ENCODE measurements at places on chromosomes 7 and 10.

DNA sequence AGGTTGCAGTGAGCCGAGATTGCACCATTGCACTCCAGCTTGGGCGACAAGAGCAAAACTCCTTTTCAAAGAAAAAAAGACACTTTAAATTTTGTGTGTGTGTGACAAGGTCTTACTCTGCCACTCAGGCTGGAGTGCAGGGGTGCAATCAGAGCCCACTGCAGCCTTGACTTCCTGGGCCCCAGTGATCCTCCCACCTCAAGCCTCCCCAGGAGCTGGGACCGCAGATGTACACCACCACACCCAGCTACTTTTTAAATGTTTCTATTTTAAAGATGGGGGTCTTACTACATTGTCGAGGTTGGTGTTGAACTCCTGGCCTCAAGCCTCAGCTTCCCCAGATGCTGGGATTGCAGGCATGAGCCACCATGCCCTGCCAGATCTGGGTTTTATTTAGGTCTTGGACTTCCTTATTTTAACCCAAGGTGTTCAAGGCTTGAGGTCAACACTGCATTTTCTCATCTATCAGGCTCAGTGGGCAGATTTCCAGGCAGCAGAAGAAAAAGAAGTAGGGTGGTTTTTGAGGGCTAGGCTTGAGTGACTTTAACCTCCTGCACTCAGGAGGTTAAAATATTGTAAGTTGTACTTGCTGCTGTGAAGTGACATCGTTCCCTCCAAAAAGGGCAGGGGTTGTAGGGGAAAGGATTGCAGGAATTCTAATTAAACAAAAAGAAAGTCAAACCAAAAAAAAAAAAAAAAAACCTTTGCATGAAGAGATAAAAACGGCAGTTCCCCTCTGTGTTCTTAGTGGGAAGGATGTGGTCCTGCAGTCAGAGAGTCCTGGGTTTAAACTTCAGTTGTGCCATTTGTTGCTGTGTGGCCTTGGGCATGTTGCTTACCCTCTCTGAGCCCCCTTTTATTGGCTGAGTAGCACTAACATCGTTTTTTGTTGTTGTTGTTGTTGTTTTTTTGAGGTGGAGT, 71.5 kb downstream of the CARD11 start:
- DNase-seq: no peak

DNA sequence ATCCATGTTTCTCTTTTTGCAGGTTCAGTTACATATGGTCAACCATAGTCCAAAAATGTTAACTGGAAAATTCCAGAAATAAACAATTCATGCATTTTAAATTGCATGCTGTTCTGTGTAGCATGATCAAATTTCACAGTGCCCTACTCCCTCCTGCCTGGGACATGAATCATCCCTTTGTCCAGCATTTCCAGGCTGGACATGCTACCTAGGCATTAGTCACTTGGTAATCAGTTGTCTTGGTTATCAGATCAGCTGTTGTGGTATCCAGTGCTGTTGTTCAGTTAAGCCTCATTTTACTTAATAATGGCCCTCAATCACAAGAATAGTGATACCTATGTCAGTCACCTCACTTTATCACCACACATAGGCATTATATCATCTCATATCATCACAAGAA, 7.3 kb upstream of the PNLIP start:
- DNase-seq: no peak

GRCh38 chr7:143518521-143518920, 40.8 kb downstream of the TAS2R41 start:
- DNase-seq: no peak

DNA sequence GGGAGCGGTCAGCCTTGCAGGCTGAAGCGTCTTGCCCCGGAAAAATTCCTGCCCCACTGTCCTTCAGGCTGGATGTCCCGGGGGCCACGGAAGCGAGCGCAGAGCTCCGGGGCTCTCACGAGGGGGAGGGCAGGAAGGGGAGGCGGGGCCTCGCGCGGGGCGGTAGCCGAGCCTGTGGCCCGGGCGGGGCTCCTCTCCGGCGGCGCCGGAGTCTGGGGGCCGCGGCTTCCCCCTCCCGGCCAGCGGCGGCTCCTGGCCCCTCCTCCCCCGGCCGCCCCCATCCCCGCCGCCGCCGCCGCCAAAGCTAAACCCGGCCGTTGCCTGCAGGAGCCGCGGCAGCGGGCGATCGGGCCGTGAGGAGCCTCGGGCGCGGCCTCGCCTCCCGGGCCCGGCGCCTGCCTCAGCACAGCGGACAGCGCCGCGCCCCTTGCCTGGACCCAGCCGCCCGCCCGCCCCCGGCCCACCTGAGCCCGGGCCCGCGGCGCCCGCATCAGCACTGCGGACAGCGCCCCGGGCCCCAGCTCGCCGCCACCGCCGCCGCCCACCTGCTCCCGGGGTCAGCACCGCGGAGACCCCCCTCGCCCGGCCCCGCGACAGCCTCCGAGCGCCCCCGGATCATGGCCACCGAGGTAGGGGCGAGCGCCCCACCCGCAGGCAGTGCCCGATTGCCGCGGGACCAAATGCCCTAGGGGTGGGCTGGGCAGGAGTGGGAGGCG, at the start of gene GOLGA7B:
Gene GOLGA7B, plus strand, starts transcription at position 157 of the 716 bp plus-strand sequence. Its CDS starts 461 bp downstream, at position 618.
- peak; percentile 15 for DNase-seq

DNA sequence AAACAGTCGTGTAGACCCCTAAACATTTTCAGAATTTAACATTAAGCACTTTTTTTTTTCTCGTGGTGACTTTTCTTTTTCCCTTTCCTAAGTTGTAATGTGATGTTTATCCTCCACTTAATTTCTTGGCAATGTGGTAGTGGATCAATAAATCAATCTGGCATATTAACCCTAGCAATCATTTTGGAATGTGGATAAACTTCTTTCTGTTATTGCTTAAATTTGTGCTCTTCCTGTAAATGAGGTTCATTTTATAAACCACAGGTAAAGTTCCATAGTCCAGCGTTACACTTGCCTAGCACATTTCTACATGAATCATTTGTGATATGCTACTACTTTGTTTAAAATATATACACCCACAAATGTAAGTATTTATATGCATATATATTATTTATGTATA, 247.4 kb upstream of the ETV1 start:
- DNase-seq: no peak

GRCh38 chr7:89770161-89770560, 384.1 kb upstream of the STEAP1 start:
- DNase-seq: peak; percentile 45

- no peak for DNase-seq
These were observed 207.1 kb upstream of the ETV1 start for GRCh38 chr7:14196555-14196954.

DNA sequence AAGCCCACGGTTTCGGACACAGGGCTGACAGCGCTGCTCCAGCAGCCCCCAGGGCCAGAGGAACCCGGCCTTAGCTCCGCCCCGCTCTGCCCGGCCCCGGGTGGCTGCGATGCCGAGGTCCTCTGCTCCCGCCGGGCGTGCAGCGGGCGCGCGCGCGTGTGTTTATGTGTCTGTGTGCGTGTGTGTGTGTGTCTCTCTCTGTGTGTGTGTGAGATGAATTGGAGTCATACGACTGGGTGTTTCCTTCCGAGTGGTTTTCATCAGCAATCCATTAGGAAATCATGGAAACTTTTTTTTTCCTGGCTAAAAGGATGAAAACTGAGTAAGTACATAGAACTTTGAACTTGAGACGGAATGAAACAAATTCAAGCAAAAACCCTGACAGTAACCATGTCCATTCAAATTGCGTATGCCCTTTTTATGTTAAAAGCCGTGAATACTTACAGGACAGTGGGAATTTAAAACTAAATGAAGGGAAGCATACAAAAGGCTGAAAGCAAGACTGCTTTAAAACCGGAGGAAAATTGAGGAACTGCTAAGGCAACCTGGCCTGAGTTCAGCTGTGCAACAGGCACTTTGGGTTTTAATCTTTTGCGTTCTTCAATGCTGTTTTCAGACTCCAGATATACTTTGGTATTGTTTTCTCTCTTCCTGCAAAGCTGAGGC, at the start of gene CPED1:
Gene CPED1, plus strand, starts transcription at position 121 of the 666 bp plus-strand sequence. CDS start 911 bp downstream, outside the sequence.
- DNase-seq: peak; percentile 71

DNA sequence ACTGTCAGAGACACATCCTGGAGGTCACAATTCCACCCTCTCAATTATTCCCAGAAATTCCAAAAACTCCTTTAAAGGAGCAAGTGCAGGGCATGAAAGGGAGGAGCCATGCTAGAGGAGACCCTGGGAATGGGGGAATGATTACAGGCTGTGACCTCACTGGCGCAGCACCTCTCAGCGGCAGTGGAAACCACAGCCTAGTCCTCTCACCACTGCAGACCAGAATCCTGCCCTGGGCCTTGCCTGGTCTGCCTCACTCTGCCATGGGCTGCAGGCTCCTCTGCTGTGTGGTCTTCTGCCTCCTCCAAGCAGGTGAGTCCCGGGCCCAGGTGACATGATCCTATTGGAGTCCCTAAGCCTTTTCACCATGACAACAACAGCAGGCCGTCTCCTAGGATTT, 50.5 kb upstream of the PRSS58 start:
- DNase-seq: no peak

GRCh38 chr10:60560451-60560850, 170.8 kb upstream of the ANK3 start:
- DNase-seq: no peak

DNA sequence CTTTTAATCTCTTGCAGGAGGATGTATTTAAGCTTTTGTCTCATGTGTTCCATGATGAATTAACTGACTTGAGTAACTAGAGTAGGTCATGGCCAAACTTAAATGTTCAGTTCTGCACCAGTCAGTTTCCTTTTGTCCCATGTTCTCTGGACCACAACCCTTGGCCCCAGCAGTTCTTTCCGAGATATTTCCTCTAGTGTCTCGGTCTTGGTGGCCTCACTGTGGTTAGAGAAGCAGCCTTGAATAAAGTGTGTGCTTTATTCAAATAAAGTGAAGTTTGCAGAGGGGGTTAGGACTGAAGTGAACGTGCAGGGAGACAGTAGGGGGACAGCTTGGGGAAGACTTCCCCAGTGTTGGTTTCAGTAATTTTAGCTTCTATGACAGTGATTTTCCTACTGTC, 9.3 kb downstream of the ZNF212 start:
- DNase-seq: no peak

GRCh38 chr7:120052884-120053382, 220.0 kb upstream of the KCND2 start:
- DNase-seq: peak; percentile 3
